Stimulated activated CD4-positive, alpha-beta T cell treated with anti-CD3 and anti-CD28 coated beads, Interleukin-1b, Interleukin-23, amount 100 ng/mL, for 4 hours (primary cell): ENCODE measurements at places on chromosomes 2 and 18.
A peak's percentile ranks its signal among the peaks of the same experiment; 100 is the strongest.

DNA sequence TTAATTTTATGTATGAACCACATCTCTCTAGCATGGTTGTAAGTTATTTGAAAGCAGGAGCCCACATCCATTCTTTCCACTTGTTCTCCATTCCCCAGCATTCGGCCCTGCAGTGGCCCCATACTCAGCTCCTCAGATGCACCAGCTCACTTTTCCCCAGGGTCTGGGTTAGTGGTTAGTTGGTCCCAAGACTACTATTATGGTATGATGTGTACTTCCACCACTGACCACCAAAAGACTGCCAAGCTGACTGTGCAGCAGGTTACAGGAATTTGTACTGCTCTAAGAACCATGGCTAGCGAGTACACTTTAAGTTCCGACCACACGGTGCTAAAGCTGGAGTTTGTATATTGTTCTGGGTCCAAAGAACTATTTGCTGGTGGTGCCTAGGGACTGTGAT lies 413.6 kb upstream of the TCF4 start:
- DNase-seq = no peak

DNA sequence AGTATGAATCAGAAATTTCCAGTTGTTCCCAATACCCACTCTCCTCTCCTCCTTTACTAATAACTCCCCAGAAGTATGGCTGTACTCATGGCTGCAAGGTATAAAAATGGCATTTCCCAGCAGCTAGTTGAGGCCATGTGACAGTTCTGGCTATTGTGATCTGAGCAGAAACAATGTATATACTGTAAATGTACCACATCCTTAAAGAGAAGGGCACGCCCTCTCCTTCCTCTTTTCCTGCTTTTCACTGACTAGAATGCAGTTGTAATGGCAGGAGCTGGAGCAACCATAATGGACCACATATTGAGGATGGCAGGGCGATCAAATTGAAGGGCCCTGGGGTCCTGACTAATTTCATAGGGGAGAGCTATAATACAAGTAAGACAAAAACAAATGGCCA lies 211.2 kb downstream of the TNS1 start:
- no peak for DNase-seq

- no peak for DNase-seq
Observed at GRCh38 chr2:232540441-232541041, 1.0 kb downstream of the CHRNG start.

GRCh38 chr18:22188559-22189267 lies 19.3 kb downstream of the GATA6 start:
- DNase-seq = no peak

- DNase-seq = no peak
Observed at GRCh38 chr2:33598561-33599174, 431 bp downstream of the FAM98A start.

GRCh38 chr2:240655931-240656886 lies 26.5 kb downstream of the AQP12B start:
- DNase-seq = no peak

- no peak for DNase-seq
Observed at GRCh38 chr2:25566694-25567093, 106.7 kb downstream of the DTNB start.

DNA sequence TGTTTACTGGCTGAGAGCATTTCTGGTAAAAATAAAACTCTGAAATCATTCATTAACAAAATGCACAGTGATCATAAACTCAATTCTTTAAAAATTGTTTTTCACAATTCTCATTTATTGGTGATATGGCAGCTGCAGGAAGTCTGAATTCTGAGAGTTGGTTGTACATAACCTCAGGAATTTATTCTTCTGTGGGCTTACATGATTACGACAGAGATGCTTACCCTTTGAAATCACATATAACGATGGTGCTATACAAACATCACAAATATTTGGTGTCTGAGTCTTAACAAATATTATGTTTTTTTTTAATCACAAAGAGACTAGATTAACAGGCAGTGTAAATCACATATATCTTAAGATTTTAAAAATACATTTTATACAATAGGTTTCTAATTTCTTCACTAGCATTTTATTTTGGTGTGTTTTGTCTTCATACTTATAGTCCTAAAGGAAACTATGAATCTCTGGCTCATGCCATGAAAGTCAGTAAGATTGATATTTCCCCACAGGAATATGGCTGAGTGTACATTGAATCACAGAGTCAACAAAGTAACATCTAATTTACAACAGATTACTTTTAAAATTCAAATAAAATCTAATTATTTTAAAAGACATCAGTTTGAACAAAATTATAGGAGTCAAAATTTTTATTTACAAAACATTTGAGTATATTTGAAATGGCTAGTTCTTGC lies 318.8 kb upstream of the THUMPD2 start:
- DNase-seq = no peak

GRCh38 chr2:207561386-207562080 lies 31.8 kb downstream of the CREB1 start:
- no peak for DNase-seq

DNA sequence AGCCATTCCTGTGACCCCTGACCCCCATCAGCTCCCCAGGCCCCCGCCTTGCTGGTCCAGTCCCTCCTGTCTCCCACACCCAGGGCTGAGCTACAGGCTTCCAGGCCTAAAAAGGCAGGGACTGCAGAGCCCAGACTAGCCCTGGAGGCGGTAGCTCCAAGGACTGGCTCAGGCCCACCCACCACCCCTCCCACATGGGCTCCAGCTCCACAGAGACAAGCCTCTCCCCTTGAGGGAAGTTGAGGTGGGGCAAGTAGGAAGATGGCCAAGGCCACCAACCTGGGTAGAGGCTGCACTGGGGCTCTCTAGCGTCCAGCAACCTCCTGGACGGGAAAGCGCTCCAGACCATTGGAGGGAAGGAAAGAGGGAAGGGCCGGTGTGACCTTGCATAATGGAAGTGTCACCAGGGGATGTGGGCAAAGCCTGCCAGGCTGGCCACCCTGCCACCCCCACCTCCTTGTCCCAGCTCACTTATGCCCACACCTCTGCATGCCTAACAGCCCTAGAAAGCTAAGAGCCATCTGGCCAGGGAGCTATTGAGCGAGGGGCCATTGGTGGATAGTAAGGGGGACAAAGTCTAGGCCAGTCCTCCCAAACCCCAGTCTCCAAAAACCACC lies 63.1 kb downstream of the TNS1 start:
- no peak for DNase-seq

GRCh38 chr18:55863876-55864275 lies 275.9 kb upstream of the TCF4 start:
- no peak for DNase-seq

DNA sequence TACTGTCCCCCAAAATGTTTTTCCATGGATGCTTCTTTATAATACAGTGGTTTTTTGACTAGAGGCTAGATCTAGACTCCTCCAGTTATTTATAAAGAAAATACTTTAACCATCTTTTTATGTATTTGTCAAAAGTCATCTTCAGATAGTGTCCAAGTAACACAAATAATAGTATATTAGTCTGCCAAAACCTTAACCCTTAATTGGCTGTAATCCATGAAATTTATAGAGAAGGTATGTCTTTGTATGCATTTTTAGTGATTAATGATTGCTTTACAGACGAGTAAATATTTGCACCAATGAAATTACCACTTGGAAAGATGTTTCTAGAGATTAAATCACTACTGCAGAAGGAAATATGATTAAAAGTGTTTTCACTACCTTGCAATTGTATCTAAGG lies 451.8 kb upstream of the NRXN1 start:
- no peak for DNase-seq

- DNase-seq = peak; percentile 68
Observed at GRCh38 chr2:237512774-237513466, 25.9 kb downstream of the MLPH start.

DNA sequence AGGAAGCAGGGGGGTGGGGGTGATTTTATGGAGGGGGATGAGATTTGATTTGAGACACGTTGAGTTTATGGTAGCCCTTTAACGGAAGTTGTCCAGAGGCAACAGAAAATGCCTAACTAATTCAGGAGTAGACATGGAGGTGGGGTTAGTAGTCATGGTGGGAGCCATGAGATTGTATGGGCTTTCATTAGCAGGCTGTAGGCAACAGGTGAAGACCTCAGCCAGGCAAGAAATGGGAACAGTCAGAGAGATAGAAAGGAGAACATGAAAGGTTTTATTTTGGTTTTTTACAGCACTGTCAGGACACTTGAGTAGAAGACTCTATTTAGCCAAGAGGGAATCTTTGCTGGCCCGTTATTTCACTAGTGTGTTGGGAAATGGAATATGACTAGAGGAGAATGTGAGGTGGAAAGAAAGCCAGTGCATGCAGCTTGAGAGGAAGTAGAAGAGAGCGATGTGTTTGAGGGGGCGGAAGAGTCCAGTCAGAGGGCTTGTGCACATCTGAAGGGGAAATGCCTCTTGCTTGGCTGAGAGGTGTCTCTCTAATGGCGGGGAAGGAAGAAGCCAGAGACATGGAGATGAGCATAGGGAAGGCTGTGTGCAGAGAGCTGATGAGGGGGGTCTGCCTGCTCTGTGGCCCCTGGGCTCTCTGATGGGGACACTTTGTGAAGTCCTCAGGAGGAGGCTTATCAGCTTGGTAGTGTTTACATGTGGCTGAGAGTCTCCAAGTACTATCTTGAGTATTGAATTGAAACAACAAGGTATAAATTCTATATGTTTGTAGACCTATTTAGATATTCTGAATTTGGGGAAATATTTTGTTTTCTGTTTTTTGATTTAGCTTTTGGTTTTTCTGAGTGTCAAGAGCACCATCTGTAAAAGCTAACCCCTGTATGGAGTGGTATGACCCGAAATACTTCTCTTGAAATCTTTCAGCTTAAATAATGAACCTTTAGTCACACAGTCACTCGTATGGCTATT lies 66.9 kb upstream of the ITM2C start:
- DNase-seq = no peak

- DNase-seq = no peak
Observed at GRCh38 chr2:190023860-190024259, 38.7 kb downstream of the MSTN start.

DNA sequence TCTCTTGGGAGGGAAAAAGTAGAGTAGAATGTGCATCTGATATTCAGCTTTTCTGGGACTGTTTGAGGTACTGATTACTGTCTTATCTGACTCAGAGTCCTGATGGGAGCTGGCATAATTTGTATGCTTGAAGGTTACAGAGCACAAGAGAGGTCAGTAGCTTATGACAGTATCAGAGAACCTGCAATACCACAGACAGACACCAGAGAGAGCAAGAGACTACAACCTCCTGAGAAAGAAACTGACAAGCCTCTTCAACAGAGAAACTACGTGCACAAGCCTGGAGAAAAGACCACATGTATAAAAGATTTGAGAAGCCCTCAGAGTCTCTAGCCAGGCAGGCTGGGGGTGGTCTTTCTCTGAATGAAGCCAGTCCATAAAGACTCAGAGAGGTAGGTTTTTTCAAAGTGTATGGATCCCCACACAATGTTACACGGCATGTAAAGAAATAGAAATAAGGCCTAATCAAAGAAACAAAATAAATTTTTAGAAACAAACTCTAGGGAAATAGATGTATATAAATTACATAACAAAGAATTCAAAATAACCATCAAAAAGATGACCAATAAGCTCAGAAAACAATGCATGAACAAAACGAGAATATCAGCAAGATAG lies 568.3 kb downstream of the LRRTM4 start:
- no peak for DNase-seq

DNA sequence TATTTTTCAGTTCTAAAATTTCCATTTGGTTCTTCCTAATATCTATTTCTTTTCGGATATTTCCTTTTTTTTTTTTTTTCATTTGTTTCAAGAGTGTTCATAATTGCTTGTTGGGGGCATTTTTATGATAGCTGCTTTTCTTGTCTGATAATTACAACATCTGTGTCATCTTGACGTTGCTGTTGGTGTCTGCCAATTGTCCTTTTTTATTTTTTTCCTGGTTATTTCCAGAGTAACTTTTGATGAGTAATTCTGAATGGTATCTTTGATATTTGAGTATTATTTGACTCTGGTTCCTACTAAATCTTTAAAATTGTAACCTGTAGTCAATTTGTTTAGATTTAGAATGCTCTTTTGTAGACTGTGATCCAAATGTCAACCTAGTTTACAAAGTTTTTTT lies 51.3 kb upstream of the CHRNA1 start:
- no peak for DNase-seq

DNA sequence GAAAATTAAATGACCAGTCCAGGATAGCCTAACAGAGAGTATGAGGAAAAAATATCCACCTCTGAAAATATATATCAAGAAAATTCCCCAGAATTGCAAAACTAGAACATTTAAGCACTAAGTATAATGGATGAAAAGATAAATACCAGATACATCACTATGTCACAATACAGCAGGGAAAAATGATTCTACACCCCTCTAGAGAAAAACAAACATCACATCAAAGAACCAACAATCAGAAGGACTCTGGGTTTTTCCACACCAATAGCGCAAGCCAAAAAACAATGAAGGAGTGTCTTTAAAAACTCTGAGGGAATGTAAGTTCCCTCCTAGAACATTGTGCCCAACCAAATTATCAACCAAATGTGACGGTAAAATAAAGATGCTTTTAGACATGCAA lies 13.7 kb downstream of the BUB1 start:
- DNase-seq = no peak

- no peak for DNase-seq
Observed at GRCh38 chr2:168758970-168759820, 43.2 kb upstream of the NOSTRIN start.

DNA sequence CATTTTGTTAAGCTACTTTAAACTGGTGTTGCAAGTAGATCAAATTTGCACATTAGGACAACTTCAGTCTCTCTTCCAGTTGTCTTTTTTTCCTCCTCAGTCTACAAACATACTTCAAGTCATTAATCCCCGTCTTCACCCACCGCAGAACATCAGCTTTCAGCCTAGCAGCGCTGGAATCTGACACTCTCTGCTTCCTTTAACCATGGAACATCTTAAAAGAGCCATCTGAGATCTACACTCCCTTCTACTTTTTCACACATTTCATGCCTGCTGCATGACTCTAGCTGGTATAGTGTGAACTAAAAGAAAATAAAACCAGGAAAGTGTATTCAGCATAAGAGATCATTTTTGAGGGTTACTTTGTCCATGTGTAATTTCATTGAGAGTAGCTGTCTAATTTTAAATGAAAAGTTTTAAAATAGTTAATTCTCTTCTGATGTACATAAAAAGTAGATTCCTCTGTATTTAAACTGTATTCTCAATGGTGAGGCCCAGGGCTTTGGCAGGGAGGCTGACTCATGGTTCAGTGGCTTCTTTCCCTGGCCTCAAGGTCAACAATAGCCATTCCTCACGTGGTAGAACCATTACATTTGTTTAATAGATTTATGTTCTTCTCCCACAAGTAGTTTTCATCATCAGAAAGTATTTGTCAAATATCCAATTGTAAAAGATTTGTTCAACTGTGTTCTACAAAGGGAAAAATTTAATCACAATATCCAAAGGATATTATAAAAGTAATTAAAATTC lies 16.5 kb downstream of the SGPP2 start:
- DNase-seq = no peak

- DNase-seq = no peak
Observed at GRCh38 chr18:75698861-75699260, 271.4 kb upstream of the SMIM21 start.

GRCh38 chr2:179569831-179570233 lies 291.6 kb downstream of the ZNF385B start:
- no peak for DNase-seq

DNA sequence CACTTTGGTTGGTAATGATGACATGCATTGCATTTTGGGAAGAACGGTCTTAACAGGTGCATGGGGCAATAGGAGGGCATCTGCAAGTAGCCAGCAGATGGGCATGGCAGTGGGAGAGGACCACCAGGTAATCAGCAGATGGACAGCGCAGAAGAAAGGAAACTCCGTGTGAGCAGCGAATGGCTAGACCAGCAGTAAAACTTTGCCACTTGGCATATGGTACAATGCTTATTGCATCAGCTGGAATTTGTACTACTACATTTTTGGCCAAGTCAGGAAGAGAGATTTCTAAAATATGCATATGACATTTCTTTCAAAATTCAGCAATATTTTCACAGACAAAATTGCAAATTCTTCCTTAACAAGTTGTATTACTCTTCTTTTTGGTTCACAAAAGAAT lies 768.5 kb downstream of the LRP1B start:
- no peak for DNase-seq
